ENCODE measurements at places on chromosomes 12 and 14.

GRCh38 chr14:71482671-71483070, 449.6 kb upstream of the RGS6 start:
- DNase-seq, result no peak

DNA sequence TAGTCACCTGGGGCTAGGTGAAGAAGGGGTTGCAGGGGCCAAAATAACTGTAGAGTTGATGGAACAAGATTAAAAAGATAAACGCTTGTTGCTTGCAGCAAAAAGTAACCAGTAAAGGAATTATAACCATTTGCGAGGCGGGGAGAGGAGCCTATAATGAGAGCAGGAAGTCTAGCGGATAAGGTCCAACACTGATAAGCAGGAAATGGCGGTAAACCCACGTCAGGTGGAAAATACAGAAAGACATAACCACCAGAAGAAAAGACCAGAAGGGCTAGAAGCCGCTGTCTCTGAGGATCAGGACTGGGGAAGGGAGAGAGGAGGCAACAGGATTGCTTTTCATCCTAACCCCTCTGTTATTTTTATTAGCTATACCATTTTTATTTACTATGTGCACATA, 303.3 kb downstream of the DPF3 start:
- no peak for DNase-seq

GRCh38 chr12:27498149-27498548, 25.9 kb upstream of the PPFIBP1 start:
- no peak for DNase-seq

- DNase-seq, result no peak
Measured at GRCh38 chr12:104567832-104568486, 111.2 kb downstream of the CHST11 start.

DNA sequence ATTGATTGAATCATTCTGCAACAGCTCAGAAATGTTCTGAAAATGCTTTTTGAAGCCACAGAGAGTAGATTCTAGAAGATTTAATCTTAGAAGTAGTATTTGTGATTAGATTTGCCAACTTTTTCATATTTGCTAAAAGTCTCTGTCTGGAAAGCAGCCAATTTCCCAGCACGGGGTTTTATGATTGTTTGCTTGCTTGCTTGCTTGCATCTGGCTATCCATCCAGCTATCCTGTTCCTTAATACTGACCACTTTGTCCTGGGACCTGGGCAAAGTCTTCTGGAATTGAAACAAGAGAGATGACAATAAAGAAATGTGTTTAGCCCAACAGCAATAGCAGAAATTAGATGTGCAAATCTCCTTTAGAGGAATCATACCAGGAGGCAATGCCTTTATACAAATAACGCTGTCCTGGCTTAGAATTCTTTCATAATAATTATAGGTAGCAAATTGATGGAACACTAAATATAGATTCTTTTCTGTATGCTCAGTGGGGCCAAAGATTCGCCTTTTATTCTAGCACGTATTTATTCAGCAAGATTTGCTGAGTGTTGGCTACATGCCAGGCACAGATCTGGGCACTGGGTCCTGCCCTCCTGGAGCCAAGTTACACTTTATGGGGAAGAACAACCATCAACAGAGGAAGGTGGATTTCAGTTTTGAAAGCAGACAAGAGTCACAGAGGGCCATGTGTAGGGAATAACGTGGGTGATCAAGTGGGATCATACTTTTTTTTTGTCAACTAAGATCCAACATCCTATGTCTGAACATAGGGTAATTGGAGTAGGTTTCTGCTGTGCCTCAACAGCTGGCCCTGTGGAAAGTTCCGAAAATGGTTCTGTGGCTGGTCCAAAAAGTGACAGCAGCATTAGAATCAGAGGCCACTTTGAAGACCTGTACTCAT, 25.3 kb downstream of the MYBPC1 start:
- DNase-seq, result no peak

DNA sequence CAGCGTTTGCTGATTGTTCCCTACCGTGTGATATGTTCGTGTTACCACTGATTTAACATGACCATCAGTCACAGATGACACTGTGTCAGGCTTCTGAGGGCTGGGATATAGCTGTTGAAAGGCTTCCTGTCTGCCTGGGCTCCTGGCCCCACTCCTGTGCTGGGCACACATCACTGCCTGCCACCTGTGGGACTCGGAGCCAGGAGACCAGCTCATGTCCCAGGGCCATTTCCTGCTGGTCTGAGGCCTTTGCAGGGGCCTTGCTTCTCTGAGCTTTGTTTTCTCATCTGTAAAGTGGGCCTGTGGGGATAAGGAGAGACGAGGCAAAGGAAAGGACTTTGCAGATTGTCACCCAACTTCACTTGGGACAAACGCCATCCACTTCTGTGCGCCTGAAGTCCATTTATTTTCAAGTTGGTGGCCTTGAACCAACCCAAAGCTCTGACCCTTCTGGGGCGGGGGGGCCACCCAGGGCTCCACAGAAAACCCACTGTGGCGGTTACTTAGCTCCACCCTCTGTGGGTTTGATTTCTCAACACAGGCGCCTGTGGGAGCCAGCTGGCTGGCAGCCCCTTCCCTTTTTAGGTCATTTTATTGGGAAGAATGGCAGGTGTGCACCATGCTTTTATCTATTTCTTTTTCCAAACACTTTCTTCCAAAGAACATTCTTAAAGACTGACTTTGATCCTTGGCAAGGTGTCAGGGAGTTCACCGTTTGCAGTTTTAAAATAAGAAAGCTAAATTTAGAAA, 54.1 kb downstream of the BEGAIN start:
- no peak for DNase-seq

DNA sequence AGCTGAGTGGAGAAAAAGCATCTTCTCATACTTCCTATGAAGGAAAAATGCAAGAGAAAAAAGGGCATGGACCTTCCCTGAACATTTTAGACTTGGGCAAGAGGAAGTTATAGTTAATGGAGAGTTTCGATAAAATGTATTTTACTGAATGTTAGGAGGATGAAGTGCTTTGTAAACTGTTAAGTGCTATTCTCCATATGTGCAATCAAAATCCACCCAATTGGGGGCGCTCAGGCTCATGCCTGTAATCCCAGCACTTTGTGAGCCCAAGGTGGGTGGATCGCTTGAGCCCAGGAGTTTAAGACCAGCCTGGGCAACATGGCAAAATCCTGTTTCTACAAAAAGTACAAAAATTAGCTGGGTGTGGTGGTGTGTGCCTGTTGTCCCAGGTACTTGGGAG, 1.9 kb upstream of the CNPY2 start:
- DNase-seq, result no peak

DNA sequence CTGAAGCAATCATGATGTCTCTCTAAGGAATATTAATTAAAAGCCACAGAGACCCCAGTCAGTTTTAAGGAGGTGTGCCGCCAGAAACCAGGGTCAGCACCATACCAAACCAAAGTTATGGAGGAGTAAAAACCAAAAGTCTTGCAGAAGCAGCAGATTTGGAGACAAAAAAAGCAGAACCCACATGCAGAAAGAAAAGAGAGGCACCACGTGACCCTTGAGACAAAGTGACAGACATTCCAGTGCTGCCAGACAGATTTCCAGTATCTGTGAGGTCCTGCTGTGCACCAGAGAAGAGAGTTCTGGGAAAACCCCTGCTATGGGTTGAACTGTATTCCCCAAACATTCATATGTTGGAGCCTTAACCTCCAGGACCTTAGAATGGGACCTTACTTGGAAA, 59.7 kb downstream of the CAPZA3 start:
- no peak for DNase-seq

- no peak for DNase-seq
Measured at GRCh38 chr14:59275668-59276067, 87.2 kb downstream of the DAAM1 start.

DNA sequence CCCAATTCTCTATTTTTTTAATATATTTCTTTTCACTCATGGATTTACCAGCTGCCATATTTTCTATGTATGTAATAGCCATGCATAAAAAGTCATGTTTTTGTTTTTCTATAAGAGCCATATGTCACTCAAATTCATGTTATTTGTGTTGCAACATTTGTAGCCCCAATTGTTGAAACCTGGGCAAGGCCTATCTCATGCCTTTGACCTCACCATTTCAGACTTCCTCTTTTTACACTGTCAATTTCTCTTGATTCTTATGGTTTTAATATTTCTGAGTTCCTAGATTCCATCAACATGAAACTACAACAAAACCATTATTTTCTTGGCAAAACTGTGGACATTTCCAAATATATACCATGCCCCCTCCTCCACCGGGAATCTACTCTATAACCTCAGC, 647.5 kb downstream of the C12orf50 start:
- DNase-seq, result no peak

DNA sequence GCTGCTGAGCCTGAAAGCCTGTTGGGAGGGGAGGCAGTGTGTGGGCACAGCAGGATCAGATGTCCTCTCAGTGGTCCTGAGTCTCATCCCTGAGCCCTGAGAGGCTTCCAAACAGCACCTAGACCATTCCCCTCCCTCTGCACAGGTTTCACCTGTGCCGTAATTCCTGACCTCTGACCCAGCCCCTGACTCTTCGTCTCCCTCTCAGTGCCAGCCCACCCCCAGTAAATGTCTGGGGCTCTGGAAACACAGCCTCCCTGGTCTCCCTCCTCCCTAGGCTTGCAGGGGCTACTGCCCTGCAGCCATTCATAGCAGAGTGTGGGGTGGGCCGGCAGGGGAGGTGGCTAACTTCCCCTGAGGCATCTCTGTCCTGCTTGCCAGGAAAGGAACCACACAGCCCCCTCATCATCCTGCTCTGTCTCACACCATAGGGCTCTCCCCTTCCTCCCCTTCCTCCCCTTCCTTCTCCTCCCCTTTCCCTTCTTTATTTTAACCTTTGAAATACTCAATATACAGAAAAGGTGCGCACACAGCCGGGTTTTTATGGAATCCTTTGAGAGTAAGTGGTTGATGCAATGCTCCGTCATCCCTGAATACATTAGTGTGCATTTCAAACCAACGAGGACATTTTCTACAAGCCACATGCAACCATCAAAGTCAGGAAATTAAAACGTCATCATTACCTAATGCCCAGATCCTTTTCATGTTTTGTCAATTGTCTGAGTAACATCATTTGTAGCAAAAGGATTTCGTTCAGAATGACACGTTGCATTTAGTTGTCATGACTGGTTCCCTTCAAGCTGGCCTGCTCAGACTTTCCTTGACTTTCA, 67.0 kb downstream of the PRMT8 start:
- no peak for DNase-seq
